ENCODE measurements at places on chromosomes 2 and 18.

GRCh38 chr2:161096336-161096735, 63.9 kb upstream of the TANK start:
- no peak for DNase-seq

GRCh38 chr2:60549238-60549927, 4.1 kb downstream of the BCL11A start:
- peak; percentile 48 for DNase-seq

GRCh38 chr18:7105268-7105667, 12.3 kb downstream of the LAMA1 start:
- no peak for DNase-seq

DNA sequence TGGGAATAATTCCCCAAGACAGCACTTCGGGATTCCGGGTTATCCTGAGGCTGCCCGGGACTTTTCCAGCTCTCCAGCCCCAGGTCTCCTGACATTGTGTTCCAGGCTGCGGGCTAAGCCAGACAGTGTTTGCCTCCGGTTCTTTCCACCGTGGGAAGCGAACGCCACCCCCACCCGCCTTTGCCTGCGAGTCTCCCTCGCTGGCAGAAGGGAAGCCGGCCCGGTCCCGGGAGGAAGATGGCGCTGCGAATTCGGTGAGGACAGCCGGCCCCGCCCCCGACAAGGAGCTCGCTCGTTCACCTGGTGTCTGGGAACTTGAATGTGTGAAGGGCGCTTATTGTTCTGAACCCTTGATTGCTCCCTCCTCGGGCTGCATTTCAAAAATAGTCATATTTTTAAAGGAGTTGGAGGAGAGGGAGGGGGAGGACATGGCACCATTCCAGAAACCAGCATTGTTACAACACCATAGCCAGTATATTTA, 2.9 kb downstream of the LRATD1 start:
- peak; percentile 79 for DNase-seq

DNA sequence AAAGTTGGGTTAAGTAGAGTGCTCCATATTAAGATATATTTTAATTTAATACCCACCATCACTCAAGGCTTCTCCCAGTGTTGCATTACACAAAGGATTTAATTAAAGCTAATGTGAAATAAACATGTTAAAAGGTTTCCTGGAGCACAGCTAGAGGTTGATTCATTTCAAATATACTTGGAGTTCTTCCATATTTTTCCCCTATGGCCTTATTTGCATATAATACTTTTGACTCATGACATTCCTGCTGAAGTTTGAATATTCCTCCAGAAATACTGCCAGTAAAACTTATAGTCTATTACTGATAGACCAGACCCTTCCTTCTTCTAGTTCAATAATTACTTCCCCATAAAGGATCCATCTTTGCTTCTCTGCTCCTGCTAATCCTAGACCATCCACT, 227.5 kb downstream of the GULP1 start:
- no peak for DNase-seq

DNA sequence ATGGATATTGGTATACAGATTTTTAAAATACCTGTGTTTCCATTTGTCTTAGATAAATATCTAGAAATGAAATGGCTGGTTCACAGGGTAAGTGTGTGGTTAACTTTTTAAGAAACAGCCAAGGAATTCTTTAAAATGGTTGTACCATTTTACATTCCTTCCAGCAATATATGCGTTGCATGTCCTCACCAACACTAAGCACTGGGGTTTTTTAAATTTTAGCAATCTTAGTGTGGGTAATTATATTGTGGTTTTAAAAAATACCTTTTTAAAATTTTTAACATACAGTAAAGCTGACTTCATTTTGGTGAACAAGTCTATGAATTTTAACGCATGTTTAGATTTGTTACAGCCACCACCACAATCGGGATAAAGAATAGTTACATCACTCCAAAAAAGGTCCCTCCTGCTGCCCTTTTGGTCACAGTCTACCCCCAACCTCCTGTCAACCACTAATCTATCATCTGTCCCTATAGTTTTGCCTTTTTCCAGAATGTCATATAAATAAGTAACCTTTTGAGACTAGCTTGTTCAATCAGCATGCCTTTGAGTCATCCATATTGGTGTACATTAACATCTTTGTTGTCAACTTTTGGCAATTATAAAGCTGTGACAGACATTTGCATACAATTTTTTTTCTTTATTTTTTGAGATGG, 128.1 kb upstream of the MSTN start:
- DNase-seq = no peak

Data from NCI-H774 (cell line).